ENCODE measurements at places on chromosomes 7 and 10.

- DNase-seq: no peak
Observed at GRCh38 chr10:24897326-24897926, 55.0 kb downstream of the PRTFDC1 start.

DNA sequence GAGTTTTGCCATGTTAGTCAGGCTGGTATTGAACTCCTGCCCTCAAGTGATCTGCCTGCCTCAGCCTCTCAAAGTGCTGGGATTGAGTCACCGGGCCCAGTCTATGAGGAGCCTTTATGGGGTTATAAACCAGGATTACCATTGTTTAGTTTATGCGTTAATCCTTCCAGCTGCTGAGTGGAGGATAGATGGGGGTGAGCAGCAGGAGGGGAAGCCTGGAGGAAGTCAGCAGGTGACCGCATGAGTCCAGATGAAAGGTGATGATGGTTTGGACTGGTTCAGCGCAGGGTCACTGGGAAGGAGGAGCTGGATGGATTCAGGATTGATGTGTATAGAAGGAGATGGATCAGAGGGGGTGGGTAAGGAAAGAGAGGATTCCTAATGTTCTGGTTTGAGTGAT lies 197.1 kb downstream of the ADAM12 start:
- no peak for DNase-seq

DNA sequence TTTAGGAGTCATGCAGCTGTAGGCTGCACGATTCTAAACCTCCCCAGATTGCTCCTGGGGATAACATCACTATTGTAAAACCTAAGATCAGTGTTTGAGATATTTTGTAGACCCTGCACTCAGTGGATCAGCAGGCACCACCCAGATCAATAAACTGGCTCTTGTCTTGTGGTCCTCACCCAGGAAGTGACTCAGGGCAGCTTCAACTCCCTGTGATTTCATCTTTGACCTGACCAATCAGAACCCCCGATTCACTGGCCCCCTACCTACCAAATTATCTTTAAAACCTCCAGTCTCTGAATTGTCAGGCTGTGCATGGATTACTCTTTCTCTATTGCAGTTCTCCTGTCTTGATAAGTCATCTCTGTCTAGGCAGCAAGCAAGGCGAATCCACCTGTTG lies 25.7 kb downstream of the ARL5B start:
- no peak for DNase-seq

DNA sequence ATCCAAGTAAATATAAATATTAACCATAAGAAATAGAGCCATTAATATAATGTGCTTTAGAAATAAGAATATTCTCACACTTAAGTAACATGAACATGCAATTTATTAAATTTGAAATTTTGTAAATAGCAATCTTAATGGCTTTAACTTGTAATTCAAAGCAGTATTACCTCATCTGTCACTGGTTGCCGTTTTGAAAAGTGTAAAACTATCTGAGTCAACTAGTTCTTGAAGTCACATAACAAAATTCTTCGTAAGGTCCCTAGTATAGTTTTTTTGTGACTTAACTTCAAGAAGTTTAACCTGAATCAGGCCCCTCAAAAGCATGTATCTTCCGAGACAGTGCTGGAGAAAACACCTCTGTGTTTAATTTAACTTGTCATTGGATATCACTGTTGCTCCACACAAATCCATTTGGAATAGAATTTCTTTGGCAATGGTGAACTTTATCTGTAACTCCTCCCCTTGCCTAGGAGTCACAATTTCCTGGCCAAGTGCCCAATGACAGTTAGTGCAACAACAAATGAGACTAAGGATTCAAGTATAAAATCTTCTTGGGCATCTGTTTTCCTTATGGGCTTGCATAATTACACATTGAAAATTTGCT lies 47.1 kb downstream of the NT5C2 start:
- DNase-seq: no peak

Data from Ammon's horn (tissue), 1 donor.